ENCODE measurements at places on chromosomes 2 and 18.
A peak's percentile ranks its signal among the peaks of the same experiment; 100 is the strongest.

DNA sequence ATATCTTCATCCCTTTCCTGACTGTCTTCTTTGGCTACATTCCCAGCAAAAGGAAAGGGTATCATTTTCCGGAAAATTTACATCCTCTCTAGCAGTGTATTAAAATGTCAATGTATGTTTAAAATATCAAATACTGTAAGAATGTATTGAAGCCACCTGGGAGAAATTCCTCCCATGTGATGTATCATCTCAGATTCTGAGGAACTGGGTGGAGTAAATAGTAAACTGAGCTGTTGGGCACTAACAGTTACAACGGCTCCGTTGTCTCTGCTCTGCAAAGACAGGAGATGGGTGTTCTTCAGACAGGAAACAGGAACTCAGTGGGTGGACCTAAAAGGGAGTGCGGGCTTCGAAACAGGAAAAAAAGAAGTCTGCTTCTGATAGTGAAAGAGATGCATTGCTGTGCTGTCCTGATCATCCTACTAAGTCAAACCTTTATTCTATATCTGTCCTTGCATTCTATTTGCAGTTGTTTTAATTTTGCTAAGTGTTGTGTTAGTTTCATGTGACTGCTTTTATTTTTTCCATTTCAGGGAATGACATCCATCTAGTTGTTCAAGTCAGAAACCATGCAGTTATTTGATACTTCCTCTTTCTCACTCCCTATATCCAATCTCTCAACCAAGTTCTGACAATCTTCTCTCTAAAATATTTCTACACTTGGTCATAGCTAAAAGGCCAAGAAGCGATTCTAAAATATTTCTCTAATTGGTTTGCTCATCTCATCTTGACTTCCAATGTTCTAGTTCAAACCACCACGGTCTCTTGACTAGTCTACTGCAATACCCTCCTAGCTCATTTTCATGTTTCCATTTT, 19.4 kb downstream of the DOK1 start:
- DNase-seq = no peak

DNA sequence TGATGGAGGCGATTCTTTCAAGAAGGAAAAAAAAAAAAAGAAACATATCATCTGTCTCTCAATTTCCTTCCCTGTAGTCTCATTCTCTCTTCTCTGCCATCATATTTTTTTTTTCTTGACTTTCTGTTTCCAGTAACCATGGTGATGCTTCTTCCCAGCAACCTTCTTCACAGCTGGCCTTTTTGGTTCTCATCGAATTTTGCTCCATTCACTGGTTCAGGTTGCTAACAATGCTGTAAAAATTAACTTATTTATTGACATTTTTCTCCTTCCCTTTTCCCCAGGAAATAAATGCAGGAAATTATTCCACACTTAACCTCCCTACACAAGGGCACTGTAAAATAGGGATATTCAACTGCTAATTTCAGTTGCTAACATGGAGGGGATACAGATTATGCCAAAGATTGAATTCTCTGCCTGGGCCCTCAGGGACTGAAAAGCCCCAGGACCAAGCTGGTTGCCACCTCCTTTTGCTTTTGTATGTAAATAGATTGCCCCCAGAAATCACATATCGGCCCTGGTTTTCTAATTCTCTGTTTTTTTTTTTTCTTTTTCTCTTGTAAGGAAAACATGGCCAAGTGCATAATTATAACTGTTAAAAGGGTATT, 154.7 kb downstream of the MAP2 start:
- peak; percentile 17 for DNase-seq

DNA sequence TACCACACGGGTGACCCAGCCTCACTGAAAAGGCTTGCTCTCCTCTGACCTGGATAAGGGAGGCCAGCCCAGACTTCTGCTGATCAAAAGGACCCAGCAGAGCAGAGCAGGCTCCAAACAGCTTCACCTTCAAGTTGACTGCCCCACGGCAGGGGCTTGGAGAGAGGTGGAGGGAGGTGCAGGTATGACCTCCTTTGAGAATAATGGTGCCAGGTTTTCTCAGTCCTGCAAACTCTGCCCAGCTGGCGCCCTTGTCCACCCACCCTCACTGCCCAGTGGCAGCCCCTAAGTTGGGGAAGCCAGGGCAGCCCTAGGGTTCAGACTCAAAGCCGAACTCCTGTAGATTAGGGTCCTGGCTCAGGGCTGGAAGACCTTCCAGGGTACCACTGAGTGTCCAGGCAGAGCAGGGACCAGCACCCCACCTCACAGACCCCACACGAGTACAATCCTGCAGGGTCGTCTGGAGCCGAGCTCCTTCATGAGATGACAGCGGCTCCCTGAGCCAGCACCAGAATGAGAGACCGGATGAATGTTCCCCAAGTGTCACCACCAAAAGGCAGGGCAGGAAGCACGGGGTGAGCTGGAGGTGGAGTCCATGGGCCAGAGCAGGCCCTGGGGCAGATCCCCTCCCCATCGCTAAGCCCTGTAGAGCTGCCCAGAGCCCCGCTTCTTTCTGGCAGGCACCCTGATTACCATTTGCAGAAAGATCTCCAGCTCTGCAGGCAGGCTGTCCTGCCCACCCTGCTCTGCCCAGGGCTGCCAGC, 3.6 kb upstream of the GPC1 start:
- no peak for DNase-seq

DNA sequence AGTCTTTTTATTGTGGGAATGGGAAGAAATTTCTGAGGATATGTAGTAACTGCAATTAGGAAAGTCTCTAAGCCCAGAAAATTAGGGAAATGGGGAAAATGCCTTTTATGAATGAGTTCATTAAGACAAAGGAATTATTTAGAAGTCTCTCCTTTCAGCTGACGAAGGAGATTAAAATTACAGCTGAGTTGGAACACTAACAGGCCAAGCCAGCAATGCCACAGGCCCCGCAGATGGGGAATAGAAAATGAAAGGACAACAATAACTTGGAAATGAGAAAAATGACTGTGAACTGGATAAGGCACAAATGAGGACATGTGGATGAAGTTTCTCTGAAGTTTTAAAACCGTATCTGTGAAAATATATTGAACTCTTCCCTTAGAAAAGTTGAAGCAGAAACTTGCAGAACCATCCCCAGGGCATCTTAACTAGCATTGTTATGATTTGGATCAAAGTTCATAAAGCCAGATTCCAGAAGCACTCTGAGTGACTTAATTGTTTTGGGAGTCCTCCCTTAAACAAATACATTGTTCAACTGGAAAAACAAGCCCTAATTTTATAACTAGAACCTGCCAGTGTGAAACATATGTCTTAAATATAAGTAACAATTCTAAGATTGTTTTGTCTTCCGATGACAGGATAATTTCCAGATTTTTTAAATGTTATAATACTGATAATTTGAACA, 51.3 kb downstream of the C2orf76 start:
- DNase-seq = no peak

DNA sequence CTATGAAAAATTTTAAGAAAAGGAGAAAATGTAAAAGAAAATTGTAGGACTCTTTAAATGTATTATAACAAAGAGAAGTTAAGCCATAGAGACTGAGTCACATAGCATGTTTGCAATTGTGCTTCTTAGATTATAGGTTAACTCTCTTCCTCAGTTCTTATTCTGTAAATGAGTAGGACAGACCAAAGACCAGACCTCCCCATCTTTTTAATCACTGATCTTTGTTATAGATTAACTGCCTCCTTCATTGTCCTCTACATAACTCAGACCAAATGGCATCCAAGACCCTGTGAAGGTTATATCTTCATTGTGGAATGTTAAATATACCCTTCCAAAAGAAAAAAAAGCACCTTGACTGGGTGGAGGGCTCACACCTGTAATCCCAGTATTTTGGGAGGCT, 316.9 kb upstream of the LRRTM4 start:
- no peak for DNase-seq

GRCh38 chr2:176385838-176386237, 116.6 kb downstream of the MTX2 start:
- DNase-seq = no peak

DNA sequence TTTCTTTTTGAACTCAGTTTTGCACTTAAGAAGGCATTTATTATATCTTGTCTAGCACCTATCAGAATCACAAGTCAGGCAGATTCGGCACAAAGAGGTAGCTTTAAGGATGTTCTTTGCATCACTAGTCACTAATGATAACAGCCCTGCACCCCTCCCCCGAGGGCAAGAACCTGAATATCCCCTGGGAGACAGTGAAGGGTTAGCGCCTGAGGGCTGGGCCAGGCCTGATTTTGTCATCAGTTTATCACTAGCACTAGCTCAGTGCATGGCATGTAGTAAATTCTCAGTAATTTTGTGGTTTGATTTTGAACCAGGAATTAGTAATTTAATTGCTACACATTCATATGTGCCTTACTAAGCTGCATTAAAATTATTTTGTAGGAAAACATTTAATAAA, 23.9 kb upstream of the HS6ST1 start:
- DNase-seq = no peak

DNA sequence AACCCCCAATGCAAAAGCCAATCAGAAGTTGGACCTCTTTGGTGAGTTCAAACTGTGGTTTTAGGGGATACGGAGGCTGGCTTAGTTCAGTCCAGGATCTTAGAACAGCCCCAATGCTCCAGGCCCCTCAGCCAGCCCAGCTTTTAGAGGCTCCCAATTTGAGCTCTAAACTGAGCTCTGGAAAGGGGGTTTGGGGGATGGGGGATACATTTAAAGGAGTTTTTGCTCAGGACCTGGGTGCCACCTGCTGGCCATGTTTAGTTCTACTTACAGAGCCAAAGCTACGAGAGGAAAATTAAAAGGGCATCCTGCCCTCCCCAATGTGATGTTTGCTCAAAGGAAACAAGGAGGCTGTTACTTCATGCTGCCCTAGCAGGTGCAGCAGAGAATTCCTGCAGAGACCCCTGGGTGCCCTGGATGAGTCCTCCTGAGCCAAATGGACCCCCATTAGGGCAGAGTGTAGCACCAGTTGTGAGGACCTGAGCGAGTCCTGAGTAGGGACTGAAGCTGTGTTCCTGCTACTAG, 15.9 kb upstream of the TMEM214 start:
- peak; percentile 90 for DNase-seq

- no peak for DNase-seq
These were observed 79.3 kb downstream of the ACAA2 start for GRCh38 chr18:49733896-49734585.

GRCh38 chr2:195488567-195488966, 168.5 kb upstream of the SLC39A10 start:
- no peak for DNase-seq

DNA sequence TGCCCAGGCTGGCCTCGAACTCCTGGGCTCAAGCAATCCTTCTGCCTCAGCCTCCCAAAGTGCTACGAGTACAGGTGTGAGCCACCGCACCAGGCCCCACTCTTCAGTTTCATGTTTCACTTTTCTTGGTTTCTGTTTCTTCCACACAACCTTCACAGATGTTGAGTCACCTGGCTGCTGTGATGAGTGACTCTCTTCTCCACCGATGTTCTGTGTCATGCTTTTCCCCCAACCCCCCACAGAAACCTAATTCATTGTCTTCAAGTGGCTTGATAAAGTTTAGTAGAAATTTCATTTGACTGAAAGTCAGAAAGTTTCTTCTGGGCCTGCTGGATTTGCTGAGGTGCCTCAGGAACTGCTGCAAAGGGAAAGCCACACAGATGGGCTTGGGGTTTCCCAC, 78.5 kb downstream of the SPHKAP start:
- no peak for DNase-seq

- no peak for DNase-seq
These were observed 879.0 kb downstream of the CBLN2 start for GRCh38 chr18:71665131-71665530.

DNA sequence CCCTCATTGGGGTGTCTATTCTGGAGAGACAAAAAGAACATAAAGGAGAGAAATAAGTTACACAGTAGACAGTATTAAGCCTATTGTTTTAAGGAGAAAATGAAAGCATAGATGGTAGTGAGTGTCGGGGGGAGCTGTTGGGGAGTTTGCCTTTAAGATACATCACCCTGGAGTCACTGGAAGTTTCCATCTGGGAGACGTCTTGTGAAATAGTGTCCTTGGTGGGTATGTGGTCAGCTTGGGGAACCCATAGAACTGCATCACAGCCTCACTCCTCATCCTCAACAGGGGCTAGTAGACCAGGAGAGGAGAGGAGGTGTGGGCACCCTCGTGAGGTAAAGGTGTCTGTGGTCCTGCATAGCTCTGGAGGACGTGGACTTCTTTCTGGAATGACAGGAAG, 60.6 kb downstream of the RNF144A start:
- no peak for DNase-seq

DNA sequence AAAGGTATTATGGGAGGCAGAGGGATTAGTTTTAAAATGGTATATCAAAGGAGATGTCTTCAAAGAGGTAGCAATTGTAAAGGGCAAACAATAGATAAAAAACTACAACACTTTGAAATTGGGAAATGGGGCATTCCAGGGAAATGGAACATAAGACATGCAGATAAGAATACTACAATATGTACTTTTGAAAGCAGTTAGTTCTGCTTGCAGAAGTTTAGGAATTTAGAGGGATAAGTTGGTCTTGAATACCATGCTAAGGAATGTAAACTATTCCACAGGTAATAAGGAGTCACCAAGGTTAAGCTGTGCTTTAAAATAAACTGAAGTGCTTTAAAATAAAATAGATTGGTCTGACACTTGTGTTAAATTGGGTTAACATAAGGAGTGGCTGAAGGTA, 571.7 kb upstream of the ACVR2A start:
- DNase-seq = no peak

DNA sequence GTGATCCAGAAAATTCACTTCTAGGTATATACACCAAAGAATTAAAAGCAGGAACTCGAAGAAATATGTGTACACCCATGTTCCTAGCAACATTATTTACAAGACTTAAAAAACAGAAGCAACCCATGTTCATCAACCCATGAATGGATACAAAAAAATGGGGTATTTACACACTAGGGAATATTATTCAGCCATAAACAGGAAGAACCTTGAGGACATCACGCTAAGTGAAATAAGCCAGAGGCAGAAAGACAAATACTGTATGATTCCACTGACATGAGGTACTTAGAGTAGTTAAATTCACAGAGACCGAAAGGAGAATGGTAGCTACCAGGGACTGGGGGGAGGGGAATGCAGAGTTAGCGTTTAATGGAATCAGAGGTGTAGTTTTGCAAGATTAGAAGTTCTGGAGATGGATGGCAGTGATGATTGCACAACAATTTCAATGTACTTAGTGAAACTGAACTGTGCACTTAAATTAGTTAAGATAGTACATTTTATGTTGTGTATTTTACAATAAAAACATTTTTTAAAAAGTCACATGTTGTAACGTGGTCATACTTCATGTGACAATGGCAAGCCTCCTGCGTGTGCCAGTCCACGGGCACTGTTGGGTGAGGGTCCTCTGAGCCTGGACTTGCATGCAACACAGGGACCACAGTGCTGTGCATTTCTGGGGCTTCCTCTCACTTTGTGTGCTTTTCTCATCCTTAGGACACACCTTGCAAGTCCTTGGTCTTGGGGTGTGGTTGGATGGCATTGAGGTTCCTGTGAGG, 206.1 kb upstream of the HDAC4 start:
- DNase-seq = no peak

- DNase-seq = no peak
These were observed 16.7 kb downstream of the LHCGR start for GRCh38 chr2:48738806-48739205.

- no peak for DNase-seq
These were observed 188.7 kb downstream of the RTP5 start for GRCh38 chr2:242058116-242058680.

Data from NCI-H2081 (cell line).